ENCODE measurements at places on chromosomes 1 and 21.
A peak's percentile ranks its signal among the peaks of the same experiment; 100 is the strongest.

DNA sequence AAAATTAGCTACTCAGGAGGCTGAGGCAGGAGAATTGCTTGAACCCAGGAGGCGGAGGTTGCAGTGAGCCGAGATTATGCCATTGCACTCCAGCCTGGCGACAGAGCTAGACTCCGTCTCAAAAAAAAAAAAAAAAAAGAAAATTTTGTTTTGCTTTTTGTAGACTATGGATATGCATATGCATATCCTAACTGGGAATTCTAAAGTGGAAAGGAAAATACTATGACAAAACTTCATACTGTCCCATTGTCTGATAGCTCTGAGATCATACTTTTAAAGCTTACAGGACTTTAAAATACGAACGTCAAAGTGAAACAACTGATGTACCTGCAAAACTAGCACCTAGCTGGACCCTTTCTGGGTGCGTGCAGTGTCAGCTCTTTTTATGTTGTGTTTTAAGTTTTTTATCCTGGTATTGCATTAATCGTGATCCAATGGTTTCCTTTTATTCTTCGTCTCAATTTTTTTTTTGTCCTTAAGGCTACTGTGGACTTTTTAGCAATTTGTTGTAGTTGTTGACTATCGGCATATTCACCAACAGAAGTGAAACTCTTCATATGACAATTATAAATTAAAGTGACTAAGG lies 19.2 kb downstream of the SPRTN start:
- DNase-seq = no peak

DNA sequence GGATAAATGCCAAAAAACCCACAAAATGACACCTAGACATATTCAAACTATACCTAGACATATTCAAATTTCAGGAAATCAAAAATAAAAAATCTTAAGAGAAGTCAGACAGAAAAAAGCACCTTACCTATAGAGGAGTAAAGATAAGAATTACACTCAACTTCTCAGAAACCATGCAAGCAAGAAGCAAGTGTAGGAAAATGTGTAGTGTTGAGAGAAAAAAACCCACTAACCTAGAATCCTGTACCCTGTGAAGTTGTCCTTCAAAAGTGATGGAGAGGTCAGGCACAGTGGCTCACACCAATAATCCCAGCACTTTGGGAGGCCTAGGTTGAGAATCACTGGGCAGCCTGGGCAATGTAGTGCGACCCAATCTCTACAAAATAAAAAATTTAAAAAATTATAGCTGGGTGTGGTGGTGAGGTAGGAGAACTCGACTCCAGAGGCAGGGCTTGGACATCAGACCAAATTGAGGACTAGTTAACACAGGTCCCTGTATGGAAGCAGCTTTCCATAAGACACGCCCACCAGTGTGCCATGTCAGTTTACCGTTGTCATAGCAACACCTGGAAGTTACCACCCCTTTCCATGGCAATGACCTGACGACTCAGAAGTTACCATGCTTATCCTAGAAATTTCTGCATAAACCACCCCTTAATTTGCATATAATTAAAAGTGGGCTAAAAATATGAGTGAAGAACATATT lies 20.7 kb downstream of the PDIK1L start:
- no peak for DNase-seq

DNA sequence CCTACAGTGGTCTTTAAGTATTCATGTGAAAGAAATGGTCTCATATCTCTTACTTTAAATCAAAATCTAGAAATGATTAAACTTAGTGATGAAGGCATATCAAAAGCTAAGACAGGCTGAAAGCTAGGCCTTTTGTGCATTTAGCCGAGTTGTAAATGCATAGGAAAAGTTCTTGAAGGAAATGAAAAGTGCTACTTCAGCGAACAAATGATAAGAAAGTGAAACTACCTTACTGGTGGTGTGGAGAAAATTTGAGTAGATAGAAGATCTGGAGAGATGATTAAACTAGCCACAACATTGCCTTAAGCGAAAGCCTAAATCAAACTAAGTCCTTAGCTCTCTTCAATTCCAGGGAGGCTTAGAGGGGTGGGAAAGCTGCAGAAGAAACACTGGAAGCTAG lies 147.6 kb downstream of the DSCAM start:
- no peak for DNase-seq

- DNase-seq = no peak
These were observed 14.4 kb upstream of the IGSF5 start for GRCh38 chr21:39730418-39731157.

DNA sequence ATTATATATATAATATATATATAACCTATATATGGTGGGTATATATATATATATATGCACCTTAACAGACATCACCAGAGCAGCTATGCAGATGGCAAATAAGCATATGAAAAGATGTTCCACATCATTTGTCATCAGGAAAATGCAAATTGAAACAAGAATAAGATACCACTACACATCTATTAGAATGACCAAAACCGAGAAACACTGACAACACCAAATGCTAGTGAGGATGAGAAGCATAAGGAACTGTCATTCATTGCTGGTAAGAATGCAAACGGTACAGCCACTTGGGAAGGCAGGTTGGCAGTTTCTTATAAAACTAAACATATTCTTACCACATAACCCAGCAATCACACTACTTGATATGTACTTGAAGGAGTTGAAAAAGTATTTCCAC lies 219.8 kb upstream of the PRMT6 start:
- no peak for DNase-seq

DNA sequence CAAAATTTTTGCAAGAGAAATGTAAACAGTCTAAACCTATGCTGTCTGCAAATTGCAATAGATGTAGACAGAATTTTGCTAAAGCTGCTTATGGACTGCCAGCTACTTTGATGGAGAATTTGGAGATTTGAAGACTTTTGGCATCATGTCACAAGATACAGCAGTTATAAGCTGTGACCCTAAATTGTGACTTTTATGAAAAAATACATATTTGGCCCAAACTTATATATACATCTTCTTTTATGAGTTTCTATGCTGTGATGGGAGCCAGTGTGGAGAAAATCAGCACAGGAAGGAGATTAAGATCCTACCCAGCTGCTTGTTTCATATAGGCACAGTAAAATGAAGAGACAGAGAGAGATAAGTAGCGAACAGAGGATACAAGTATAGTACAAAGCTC lies 1595.4 kb downstream of the PLA2G4A start:
- DNase-seq = no peak

DNA sequence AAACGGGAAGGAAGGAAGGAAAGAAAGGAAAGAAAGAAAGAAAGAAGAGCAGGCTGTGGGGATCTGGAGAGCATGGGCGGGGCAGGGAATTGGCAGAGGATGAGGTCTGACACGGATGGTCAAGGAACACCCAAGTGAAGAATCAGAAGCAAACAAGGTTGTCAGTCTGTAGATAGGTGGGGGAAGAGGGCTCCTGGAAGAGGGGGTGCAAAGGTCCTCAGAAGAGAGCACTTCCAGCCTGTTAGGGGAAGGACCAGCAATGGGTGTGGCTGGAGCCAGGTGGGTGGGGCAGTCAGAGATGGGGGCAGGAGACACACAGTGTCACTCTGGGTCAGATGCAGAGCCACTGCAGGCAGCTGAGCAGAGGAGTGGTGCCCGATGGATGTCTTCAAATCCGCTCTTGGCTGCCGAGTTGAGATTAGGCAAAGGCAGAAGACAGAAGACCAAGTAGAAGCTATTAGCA lies 11.0 kb upstream of the PLA2G2C start:
- DNase-seq = no peak

GRCh38 chr1:24186993-24187790 lies at the start of gene IFNLR1:
IFNLR1 (minus strand) TSS chr1:24187289; CDS start chr1:24187248, 41 bp downstream.
- no peak for DNase-seq

DNA sequence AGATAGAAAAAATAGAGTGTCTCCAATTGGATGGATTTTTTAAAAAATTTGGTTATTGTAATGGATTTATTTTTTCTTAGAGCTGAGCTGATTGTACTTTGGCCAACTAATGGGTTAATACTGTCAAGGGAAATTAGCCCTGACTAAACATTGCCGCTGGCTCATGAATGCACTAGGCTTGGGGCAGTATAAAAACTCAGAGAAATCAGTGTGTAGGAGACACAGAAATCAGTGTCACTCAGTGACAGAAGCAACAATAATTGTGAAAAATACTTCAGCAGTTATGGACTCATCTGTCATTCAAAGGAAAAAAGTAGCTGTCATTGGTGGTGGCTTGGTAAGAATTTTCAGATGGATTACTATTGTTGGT lies at the start of gene KMO:
Gene KMO, plus strand, starts transcription at position 217 of the 370 bp plus-strand sequence. Its CDS starts 67 bp downstream, at position 284.
- DNase-seq = peak; percentile 61

- DNase-seq = no peak
These were observed 8.9 kb upstream of the PTPRF start for GRCh38 chr1:43521756-43522155.

DNA sequence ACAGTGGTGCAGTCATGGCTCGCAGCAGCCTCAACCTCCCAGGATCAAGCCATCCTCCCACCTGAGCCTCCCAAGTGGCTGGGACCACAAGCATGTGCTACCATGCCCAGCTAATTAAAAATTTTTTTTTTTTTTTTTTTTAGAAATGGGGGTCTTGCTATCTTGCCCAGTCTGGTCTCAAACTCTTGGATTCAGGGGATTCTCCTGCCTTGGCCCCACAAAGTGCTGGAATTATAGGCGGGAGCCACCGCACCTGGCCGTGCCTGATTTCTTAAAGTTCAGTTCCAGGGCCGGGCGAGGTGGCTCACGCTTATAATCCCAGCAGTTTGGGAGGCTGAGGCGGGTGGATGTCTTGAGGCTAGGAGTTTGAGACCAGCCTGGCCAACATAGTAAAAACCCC lies 6.4 kb downstream of the THAP3 start:
- no peak for DNase-seq

DNA sequence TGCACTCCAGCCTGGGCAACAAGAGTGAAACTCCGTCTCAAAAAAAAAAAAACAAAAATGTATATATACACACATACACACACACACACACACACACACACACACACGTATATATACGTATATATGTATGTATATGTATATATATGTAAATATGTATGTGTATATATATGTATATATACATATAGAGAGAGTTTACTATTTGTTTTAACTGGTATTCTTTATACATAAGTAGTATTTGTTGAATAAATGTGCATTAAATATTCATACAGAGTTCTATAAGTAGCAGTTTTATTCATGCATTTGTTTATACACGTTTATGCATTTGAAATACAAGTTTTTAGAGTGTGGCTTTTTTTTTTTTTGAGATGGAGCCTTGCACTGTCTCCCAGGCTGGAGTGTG lies 113.6 kb downstream of the ZMYM4 start:
- no peak for DNase-seq

DNA sequence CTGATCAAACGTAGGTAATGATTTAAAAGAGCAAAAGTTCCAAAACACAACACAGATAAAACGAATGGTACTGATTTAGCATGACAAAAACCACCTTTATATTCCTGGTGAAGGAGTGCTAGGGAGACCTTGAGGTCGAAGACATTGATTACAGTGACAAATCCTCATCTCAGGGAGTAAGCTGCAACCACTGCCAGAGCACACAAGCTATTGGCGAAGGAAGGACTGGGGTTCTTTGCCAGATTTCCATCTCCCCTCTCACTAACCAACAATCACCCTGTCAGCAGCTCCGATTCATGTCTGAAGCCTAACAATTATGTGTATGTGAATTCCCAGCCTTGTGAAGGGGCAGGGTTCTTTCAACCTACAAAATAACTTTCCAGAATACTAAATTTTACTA lies 40.2 kb upstream of the DMRTB1 start:
- DNase-seq = no peak

Measured in renal cortical epithelial cell (primary cell).